ENCODE measurements at places on chromosomes 13 and 19.

DNA sequence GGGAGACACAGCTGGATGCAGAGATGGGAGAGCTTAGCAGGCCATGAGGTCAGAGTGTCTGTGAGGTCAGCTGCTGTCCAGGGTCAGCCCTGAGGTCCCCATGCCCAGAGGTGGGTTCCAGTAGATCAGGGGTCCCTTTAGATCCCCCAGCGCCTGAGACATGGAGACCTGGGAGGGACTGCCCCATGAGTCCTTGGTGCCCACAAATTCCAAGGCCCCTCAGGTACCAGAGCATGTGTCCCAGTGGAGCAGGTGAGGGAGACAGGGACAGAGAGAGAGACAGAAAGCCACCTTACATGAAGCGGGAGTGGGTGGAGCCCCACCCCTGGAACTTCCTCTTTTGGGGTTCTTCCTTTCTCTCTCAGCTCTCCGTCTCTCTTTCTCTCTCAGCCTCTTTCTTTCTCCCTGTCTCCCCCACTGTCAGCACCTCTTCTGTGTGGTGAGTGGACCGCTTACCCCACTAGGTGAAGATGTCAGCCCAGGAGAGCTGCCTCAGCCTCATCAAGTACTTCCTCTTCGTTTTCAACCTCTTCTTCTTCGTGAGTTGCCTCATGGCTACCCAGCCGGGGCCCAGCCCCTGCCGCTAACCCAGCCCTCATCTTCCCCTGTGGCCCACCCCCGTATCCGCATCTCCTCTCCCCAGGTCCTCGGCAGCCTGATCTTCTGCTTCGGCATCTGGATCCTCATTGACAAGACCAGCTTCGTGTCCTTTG is at the start of gene CD37:
Gene CD37, plus strand, starts transcription at position 336 of the 713 bp plus-strand sequence. Its CDS starts 135 bp downstream, at position 471.
- peak; percentile 59 for DNase-seq

DNA sequence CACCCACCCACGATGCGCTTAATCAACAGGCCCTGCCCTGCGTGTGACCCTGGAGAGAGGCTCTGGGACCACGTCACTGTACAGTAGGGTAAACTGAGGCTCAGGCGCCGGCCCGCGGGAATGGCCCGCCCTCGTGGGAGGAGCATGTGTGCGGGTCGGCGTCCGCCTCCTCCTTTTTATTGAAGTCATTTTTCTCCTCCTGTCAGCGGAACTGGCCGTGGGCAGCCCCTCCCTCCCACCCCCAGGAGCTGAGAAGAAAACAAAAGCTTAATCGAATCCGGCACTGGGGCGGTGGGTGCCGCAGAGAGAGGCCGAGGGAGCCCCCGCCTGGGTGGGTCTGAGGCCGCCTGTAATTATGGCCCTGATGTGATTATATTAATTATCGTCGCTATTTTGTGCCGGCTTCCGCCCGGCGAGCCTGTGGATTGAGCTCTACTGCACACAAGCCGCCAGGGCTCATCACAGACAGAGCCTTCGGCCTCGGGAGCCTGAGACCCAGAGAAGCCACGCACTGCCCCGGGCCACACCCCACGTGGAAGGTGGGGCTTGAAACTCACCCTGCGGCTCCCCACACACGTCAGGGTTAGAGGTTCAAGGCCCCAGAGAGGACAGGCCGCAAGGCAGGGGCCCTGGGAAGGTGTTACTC is 7.0 kb downstream of the C2CD4C start:
- no peak for DNase-seq

GRCh38 chr13:95301968-95302393 is 730 bp upstream of the ABCC4 start:
- no peak for DNase-seq

DNA sequence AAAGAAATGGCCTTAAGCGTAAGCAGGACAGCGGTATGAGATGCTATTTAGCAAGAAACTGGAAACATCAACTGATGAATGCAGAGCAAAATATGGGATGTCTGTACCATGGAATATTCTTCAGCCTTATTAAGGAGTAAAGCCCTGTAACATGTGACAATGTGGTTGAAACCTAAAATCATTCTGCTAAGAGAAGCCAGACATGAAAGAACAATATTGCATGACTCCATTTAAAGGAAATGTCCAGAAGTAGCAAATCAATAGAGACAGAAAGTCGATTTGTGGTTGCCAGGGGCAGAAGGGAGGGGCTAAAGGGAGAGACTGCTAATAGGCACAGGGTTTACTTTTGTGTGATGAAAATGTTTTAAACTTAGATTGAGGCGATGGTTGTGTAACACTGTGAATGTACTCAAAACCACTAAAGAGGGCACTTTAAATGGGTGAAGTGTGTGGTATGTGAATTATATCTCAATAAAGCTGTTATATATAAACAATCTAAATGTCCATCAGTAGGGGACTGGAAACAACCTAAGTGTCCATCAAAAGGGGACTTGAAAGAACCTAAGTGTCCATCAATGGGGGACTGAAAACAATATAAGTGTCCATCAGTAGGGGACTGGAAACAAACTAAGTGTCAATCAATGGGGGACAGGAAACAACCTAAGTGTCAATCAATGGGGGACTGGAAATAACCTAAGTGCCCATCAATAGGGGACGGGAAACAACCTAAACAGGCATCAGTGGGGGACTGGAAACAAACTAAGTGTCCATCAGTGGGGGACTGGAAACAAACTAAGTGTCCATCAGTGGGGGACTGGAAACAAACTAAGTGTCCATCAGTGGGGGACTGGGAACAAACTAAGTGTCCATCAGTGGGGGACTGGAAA is 45.4 kb downstream of the CCL25 start:
- no peak for DNase-seq

DNA sequence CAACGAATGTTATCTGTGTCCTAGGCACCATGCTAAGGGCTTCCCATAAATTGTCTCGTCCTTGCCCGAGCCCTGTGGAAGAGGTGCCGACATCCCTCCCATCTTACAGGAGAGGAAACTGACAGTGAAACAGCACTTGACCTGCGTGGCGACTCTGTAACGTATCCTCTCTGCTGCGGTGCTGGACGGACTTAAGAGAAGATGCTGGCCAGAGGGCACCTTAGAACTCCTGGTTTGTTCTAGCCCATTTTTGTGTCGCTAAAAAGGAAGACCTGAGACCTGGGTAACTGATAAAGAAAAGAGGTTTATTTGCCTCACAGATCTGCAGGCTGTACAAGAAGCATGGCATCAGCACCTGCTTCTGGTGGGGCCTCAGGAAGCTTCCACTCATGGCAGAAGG is 68.6 kb downstream of the KCTD15 start:
- DNase-seq: no peak

GRCh38 chr13:95341441-95341840 is 40.2 kb upstream of the ABCC4 start:
- no peak for DNase-seq

Measured in NB4 (cell line).